ENCODE measurements at places on chromosomes 11 and 22.

- no peak for DNase-seq
These were observed 648.4 kb downstream of the ETS1 start for GRCh38 chr11:127939000-127939399.

DNA sequence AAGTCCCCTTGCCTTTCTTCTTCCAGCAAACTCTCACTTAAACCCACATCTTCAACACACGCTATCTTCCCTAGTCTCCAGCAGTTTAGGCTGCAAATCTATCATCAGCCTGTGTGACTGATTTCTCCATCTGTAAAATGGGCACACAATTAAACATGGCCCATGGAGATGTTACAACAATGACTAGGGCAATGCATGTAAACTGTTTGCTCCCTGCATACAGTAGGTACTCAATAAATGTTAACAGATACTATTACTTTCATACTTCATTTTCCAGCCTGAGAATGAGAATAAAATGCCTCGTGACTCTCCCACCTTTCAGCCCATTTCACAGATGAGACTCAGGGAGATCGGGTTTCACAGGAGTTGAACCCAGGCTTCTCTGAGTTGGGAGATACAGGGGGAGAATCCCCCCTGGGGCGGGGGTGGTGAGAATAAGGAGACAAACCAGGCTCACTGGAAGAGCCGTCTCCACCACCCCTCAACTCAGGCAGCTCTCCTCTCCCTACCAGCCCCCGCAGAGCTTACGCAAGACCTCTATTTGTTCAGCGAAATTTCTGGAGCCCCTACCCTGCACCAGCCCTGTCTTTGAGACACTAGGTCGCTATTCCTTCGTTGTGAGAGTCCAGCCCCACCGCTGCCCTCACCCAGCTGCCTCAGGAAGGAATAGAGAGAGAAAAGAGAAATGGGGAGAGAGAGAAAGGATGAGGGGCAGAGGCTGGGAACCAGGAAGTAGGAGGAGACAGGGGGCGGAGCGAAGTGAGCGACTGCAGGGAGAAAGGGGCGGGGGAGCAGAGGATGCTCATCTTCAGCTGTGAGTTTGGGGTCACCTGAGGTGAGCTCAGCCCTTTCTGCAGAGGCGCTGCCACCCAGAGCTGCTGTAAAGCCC, 42.1 kb upstream of the KLHL35 start:
- DNase-seq: peak; percentile 57

DNA sequence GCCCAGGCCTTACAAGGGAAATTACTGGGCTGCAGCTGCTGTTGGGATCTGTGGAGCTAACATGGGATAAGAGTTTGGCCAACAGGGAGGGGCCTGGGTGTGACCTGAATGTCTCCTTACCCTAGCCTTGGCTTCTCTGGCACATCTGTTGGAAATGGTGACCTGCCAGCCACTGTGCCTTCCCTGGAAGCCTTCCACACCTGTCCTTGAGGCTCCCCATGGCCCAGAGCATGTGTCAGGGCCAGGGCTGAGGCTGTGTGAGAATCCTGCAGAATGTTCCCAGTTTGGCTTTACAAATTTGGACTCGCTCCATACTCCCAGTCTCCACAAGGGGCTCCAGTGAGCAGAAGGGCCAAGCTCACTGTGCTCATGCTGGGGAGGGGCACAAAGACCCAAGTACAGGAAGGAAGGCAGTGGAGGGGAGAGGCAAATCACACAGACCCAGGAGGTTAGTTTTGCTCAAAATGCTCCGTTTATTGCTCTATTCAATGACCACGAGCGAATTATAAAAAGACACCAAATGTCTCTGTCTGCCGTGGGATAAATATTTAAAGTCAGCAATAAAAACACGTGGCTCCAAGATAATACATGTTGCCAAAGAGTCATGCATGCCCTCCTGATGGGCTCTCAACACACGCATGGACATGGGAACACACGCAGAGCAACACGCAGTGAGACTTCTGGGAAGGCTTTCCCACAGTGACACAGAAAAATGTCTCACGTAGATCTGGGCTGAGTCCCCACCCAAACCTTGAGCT, 1.7 kb upstream of the IGSF22 start:
- DNase-seq: no peak

- no peak for DNase-seq
These were observed 150.6 kb downstream of the GRIK4 start for GRCh38 chr11:120662071-120662676.

DNA sequence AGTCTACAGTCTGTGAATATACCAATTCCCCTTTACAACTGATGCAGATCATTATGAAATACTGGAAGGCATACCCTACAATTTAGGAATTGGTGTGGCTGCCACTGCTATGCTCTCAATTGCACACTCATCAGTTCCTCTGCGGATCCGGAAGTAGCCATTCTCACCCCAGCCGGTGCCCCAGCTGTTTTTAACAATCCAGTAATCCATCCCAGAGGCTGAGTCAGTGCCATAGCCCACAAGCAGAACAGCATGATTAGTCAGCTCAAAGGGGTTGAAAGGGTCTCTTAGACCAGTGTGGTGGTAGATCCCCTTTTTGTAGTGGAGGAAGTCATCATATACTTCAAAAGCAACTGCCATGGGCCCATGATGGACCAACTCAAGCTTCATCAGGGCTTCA, 43.6 kb downstream of the CTSC start:
- DNase-seq: no peak

DNA sequence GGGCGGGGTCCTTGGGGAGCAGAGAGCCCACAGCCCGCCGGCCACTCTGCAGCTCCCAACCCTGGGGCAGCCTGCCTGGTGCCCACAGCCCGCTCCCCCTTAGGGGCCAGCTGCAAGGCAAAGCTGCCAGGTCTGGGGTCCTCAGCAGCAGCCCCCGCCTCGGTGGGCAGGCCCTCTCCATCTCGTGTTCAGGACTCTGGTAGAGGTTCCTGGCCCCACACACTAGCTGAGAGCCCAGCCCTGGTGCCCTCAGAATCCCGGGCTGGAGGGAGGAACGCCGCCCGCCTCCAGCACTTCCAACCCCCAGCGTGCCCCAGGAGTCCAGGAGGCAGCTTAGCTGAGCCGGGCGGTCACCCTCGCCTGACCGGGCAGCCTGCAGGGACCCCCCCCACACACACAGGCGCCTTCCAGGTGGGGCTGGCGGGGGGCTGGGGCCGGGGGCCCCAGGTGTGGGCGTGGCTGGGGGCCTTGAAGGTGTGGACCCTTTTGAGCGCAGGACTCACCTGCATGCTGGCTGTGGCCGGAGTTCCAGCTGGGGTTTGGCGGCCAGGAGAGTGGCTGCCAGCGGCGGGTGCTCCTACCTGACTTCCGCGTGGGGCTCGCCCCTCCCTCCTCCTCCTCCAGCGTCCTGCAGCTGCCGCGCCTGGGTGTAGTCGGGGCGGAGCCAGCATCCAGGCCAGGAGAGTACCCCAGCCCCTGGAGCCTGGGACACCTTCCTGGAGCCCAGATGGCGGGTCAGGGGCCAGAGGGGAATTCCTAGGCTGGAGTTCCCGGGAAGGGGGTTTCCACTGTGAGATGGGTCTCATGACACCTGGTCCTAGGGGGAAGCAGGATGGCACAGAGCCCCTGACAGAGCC, at the start of gene ANO9:
ANO9 (minus strand) TSS at position 594 of the 857 bp plus-strand sequence; CDS start at position 509, 85 bp downstream.
- DNase-seq: no peak

GRCh38 chr22:42860968-42861367, 3.9 kb upstream of the ARFGAP3 start:
- no peak for DNase-seq

- DNase-seq: peak; percentile 60
These were observed 101.2 kb downstream of the BCR start for GRCh38 chr22:23281406-23282088.

GRCh38 chr11:100188137-100188783, 498.8 kb upstream of the ARHGAP42 start:
- no peak for DNase-seq

DNA sequence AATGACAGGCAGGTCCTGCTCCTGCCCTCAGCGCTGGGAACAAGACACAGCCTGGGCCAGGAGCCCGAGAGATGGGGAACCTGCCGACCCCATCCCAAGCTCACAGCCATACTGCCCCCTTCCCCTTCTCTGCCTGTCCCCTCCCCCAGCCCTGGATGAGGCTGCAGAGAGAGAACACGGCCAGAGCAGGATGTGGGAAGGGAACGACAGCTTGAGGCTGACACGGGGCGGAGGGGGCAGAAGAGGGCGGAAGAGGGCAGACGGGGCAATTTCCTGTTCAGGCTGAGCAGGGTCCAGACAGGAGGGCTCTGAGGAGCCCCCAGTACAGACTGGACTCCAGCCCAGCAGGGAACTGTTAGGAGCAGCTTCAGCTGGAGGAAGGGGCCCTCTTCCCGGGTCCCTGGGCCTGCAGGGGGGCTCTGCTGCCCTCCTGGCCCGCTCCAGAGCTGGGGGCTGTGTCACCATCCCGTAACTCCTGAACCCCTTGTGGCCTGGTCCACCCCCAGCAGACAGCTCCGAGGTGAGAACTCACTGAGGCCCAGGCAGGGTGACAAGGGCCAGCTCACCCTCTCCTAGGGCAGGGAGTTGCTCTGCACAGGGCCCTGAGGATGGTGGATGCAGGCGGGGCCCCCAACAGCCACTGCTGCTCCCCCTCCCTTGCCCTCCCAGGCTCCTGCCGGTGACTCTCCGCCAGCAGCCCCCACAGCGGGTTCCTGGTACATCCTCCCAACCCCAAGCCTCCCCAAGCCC, 5.7 kb downstream of the CTSD start:
- peak; percentile 56 for DNase-seq

DNA sequence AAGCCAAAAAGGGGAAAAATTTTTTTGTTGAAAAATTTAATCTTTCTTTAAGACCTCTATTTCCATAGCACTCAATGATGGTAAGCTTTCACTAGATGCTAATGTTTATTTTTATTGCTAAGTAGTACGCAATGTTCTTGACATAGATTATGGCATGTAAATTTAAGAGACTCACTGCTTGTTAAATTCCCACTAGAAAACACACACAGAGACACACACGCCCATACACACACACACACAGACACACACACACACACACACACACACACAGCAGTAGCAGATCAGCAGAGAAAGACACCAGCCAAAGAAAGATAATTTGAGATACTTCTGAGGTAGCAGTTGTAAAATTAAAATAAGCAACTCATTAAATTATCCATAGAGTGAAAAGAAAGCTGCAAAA, 16.0 kb upstream of the BDNF start:
- DNase-seq: no peak

DNA sequence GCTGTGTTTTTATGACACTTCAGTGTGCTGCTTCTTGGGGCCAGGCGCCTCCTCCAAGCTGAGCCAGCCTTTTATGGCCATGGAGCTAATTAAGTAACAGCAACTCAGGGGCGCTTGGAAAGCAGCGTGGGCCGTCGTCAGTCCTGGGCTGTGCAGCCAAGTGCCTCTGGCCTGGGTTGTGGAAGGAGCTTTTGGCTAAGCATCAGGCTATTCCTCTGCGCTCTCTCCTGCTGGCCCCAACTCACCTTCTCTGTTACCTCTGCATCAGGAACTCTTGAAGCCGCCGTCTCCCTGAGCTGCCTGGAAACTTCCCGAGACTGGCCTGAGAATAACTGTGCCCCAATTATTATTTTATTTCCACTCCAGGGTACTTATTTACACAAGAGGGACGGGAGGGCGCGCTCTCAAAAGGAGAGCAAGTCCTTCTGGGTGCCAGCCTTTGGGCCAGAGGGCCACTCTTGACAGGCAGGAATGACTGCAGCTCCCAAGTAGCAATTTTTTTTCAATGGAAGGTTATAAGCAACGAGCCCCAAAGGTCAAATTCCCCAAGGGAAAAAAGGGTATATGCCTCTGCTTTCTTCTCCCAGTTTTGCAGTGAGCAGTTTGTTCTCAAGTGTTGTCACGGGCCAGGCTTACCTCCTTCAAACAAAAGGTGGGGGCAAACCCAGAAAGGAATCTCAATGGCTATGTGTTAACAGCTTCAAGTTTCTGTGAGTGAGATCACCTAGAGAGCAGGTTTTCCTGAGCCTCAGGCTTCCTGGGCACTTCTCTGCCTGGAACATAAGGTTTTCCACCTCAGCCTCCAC, 38.5 kb upstream of the NAV2 start:
- DNase-seq: no peak

GRCh38 chr11:45857961-45858474, 10.7 kb downstream of the CRY2 start:
- no peak for DNase-seq

DNA sequence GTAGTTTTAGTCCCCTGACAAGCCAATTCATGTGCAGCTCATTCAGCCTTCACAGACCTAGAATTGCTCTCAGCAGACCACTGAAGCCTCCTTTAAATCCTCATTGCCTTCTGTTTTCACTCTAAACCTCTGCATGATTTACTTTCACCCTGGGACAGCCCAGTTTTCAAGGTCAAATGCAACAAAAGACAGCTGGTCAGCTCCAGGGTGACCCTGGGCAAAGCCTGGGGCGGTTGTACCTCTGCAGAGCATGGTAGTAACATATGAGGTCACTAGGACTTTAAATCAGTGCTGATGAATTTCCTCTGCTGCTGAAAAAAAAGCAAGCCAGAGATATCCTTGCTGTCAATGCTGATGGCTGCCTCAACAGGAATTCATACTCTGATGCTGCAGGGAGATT, 62.2 kb downstream of the SERGEF start:
- DNase-seq: no peak

DNA sequence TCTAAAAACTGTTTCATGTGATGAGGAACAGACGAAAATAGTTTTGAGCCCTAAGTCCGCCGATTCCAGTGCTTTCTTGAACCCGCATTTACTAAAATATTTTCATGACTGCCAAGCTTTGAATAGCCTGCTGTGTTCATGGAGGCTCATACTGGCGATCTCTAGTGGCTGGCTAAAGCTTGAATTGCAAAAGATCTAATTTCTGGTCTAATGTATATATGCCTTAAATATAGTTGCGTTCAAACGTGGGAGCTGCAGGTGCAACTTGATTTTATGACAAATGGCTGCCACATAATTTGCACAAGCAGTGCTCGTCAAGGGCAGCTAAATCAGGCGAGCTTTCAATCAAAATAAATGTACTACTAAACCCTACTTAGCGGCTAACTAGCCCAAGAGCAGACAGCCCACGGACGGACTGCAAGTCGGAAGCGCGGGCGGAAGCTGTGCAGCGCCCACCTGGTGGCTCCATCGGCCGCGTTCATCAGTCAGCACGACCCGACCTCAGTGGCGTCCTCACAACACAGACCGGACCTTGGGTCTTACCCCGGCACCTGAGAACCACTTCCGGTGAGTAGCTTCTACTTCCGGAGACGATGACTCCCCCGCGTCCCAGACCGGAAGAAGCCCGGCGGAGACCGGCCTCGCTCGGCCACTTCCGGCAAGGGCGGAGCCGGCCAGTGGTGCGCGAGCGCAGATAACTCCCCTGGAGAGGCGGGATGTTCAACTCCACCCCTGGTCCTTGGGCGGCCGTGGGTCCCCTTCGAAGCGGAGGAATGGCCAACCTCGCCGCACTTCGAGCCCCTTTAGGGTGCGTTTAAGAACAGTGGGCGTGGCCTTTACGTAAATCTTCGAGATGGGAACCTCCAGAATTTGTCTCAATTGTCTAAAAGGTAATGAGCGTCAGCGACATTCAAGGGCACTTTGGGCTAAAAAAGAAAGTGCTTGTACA, 6.1 kb downstream of the RPL27A start:
- DNase-seq: peak; percentile 91

Measured in stimulated activated CD8-positive, alpha-beta memory T cell treated with anti-CD3 and anti-CD28 coated beads, Interleukin-15, amount 100 ng/mL, for 48 hours (primary cell).